NCI-H1417 (cell line): ENCODE measurements at places on chromosomes 7 and 10.
A peak's percentile ranks its signal among the peaks of the same experiment; 100 is the strongest.

- DNase-seq, result no peak
Measured at GRCh38 chr7:68694656-68695055, 903.6 kb upstream of the AUTS2 start.

- DNase-seq, result no peak
Measured at GRCh38 chr7:26367219-26367711, 75.6 kb downstream of the SNX10 start.

DNA sequence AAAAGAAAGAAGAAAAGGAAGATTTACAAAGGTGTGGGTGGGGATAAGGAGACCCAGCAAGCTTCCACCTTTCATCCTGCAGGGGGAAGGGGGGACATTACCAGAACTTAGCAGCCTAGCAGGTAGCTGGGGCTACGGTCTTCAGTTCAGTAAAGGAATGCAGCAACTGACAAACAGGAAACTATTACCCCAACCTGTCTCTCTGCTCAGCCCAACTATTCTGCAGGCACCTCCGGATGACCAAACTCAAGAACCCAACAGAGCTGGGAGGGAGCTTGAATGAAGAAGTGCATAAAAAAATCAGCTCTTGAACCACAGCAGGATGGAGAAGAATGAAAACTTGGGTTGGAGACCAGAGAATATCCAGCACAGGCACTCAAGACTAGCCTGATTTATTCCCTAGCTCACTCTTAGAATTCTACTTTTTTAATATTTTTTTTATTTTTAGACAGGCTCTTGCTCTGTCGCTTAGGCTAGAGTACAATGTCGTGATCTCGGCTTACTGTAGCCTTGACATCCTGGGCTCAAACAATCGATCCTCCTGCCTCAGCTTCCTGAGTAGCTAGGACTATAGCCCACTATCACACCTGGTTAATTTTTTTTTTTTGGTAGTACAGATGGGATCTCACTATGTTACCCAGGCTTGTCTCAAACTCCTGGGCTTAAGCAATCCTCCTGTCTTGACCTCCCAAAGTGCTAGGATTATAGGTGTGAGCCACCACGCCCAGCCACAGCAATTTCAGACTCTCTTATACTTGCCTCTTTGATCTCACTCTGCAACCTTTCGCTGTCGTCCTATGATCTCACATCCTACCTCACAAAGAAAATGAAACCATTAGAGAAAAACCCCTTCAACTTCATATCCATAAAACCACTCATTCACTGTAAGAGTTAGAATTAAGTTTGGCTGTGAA is 18.5 kb upstream of the C10orf67 start:
- no peak for DNase-seq

GRCh38 chr10:110704906-110705476 is 60.9 kb downstream of the RBM20 start:
- DNase-seq, result no peak

GRCh38 chr7:116229366-116229765 is 19.0 kb downstream of the TES start:
- no peak for DNase-seq

DNA sequence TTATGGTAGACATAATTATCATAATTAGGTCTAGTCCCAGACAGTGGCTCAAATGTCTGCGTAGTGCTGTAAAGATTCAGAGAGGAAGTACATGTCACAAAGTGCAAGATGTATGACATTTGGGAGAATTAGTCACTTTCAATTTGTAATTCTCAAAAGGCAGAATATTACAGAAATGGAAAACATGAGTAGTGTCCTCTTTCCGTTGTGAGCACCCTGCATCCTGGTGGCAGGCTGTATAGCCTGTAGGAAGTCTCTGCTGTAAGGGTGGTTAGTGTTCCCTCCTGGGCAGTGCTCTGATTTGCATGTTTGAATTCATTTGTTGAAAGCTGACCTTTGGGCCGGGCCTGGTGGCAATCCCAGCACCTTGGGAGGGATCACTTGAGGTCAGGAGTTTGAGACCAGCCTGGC is 17.0 kb downstream of the CDK14 start:
- peak; percentile 19 for DNase-seq

- no peak for DNase-seq
Measured at GRCh38 chr7:33950047-33950714, 44.8 kb downstream of the BMPER start.

- no peak for DNase-seq
Measured at GRCh38 chr7:155897758-155898386, 85.6 kb upstream of the SHH start.

DNA sequence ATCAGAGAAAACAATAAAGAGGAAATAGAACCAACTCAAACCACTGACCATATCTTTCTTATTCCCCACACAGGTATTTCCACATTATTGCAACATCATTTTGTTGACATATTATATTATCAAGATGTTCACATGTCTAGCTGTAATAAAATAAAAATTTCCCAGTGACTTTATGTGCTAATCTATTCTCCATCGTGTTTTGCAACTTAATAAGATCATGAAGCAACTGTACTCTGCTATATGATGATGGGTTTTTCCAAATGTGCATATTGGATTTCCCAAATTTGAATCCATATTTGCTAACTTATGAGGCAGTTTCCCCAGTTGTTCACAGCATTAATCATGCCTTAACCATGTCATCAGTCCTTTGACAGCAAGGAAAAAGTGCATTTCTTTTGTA is 127.8 kb downstream of the ITGB8 start:
- no peak for DNase-seq

GRCh38 chr10:36017137-36017536 is 375.0 kb upstream of the FZD8 start:
- no peak for DNase-seq

GRCh38 chr7:44217852-44218402 is 17.1 kb downstream of the YKT6 start:
- no peak for DNase-seq

GRCh38 chr7:121153411-121153810 is 164.9 kb downstream of the CPED1 start:
- no peak for DNase-seq

GRCh38 chr7:150875791-150876190 is 23.5 kb downstream of the AOC1 start:
- DNase-seq, result peak; percentile 50

GRCh38 chr10:86020134-86020533 is 346.5 kb downstream of the GRID1 start:
- no peak for DNase-seq

GRCh38 chr10:98097616-98098015 is 36.8 kb upstream of the R3HCC1L start:
- peak; percentile 49 for DNase-seq

DNA sequence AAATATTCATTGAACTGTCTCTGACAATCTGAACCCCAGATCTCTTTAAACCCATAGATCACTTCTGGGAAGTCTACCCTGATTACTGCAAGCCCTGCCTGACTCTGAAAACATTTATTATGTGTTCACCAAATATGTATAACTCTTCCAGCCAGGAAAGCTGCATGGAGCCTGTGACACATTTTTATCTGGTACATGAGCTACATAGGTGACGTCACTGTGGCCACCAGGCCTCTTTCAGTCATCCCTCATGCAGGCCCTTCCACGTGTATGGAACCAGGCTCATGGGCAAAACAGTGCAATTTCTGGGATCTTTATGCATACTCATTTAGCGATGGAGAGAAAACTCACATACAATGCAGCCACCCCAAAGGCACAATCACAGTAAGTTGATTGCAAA is 133.9 kb upstream of the NUPR2 start:
- DNase-seq, result no peak

GRCh38 chr7:118918556-118918955 is 694.1 kb downstream of the ANKRD7 start:
- peak; percentile 76 for DNase-seq

DNA sequence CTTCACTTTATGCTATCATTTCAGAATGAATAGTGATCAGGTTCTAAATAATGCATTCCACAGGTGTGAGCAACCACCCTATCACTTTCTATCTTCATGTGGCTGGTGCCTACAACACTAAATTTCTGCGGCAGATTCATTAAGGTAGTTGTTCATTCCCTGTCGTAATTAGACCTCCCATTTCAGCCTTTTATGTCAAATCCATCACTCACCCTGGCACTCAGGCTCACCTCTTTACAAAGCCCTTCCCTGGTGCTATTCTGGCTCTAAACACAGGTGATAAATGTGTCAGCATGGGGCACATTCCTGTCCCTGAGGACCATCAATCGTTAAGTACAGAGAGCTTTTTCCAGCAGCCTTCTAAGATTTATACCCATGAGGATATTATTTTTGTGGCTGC is 300.0 kb upstream of the C7orf33 start:
- DNase-seq, result peak; percentile 43

DNA sequence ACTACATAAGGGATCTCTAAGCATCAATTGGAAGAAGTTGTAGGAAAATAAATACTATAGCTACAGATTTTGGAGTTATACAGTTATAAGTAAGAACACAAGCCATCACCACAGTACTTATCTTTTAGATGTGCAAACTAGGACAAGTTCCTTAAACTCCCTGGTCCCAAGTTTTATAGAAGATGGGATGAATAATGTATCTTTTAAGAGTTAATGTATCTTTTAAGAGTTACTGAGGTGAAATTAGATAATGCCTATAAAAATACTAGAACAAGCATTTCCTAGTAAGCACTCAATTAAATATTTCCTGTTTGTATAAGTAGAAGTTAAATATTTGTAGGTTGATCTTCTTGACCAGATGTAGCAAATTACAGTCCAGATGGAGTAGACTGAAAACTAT is 56.8 kb downstream of the SEMA3A start:
- no peak for DNase-seq

DNA sequence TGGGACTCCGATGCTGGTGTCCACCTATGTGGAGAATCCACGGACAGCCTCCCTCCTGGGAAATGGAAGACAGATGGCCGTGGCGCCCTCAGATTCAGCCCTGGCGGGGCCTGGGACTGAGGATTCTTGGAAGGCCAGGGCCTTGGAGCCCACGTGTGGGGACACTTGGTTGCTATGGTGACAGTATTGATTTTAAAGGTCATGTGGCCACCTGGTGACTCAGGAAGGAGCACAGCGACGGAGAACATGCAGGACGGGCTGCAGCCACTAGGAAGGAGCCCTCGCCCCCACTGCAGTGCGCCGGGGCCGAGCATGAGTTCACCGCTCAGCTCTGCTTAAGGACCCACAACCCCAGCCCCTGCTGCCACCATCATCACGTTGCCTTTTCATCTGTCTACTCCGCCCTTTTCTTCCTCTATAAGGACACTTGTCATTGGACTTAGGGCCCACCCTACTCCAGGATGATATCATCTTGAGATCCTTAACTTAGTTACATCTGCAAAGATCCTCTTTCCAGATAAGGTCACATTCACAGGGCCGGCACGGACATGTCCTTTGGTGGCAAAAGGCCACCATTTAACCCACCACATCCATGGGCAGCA is 3.7 kb upstream of the STK32C start:
- peak; percentile 58 for DNase-seq

- DNase-seq, result no peak
Measured at GRCh38 chr10:79045566-79046175, 23.1 kb upstream of the ZMIZ1 start.

- no peak for DNase-seq
Measured at GRCh38 chr7:3042861-3043489, 692 bp downstream of the CARD11 start.

- no peak for DNase-seq
Measured at GRCh38 chr7:81777697-81778096, 7.8 kb upstream of the HGF start.

- no peak for DNase-seq
Measured at GRCh38 chr10:58851606-58852005, 324.8 kb upstream of the PHYHIPL start.

- no peak for DNase-seq
Measured at GRCh38 chr10:47402641-47403301, 18.7 kb upstream of the ZNF488 start.

- DNase-seq, result no peak
Measured at GRCh38 chr10:124239134-124239533, 145.7 kb upstream of the CHST15 start.

GRCh38 chr7:119936836-119937235 is 336.1 kb upstream of the KCND2 start:
- DNase-seq, result no peak

DNA sequence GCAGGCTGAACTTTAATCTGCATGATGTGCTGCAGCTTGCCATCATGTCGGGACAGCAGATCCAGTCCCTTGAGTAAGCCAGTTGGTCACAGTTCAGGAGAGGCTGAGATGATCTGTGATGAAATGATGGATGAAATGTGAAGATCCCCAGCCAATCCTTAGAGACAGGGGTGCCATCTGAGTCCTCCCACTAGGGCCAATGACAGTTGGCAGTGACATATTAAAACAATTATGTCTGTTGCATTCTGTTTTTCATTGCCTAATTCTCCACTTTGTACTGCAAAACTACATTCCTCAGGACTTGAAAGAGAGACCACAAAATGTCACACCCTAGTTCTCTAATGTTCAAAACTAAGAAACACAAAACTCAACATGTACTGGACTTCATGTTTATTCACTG is 66.3 kb upstream of the CAV2 start:
- no peak for DNase-seq

DNA sequence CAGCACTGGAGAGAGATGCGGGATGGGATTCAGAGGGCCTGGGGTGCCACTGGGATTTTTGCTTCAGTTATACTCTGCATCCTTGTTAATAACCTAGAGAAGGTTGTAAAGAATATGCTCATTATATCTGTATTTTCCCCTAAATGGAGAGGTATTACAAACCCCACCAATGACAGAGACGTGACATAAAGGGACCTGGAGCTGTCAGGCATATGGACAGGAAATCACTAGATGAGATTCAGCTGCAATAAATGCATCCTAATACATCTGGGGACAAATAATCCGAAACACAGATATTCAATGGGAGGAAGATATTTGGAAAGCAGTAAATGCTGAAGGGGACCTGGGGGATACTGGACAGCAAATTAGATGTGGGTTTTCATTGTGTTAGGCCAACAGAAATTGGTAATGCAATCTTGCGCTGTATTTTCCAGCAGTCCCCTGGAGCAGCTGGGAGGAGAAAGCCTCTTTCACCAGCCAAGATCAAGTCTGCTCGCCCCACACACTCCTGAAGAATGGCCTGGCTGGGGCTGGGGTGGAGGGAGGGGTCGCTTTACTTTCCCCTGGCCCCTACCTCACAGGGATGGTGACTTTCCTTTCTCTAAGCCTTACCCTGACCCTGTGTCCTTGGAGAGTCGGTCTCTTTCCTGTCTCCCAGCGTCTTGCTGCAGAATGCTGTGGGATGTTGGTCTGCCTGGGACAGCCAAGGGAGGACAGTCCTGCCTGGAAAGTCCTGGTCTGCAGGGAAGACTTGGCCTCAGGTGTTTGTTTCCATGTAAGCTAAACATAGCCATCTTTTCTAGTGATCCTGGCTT is 653.8 kb downstream of the LRMDA start:
- DNase-seq, result no peak

DNA sequence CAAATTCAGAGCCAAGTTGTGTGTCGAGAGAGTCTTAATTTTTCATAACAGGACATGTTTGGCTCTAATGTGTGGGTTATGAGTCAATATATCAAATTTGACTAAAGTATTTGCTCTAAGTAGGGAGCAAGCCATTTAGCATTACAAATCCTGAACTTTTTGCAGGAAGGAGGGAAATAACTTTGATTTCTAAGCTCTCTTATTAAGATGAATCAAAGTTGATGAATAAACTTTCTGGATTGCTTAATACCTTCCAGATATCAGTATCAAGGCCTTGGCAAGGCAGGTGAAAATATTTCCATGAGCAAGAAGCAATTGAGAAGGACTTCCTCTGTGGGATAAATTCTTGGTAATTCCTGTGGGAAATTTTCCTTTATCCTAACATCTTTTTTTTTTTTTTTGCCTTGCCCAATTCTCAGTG is 258.8 kb downstream of the AHR start:
- no peak for DNase-seq

GRCh38 chr7:156334636-156335035 is 305.9 kb upstream of the RNF32 start:
- no peak for DNase-seq
